ENCODE measurements at places on chromosomes 11 and 22.

GRCh38 chr22:46373921-46374662, 38.6 kb downstream of the TRMU start:
- DNase-seq = peak; percentile 61

- DNase-seq = peak; percentile 37
Observed at GRCh38 chr22:21044931-21045584, 688 bp upstream of the LRRC74B start.

- DNase-seq = no peak
Observed at GRCh38 chr11:119676461-119677020, 52.5 kb downstream of the NECTIN1 start.

- no peak for DNase-seq
Observed at GRCh38 chr22:39524089-39524752, 3.9 kb downstream of the ATF4 start.
